Heart left ventricle (tissue), 16 donors: ENCODE measurements at places on chromosomes 12 and 14.

- no peak for DNase-seq
Measured at GRCh38 chr12:83954956-83955601, 957.5 kb downstream of the SLC6A15 start.

GRCh38 chr12:76028571-76029277 lies 2.9 kb downstream of the PHLDA1 start:
- no peak for DNase-seq

DNA sequence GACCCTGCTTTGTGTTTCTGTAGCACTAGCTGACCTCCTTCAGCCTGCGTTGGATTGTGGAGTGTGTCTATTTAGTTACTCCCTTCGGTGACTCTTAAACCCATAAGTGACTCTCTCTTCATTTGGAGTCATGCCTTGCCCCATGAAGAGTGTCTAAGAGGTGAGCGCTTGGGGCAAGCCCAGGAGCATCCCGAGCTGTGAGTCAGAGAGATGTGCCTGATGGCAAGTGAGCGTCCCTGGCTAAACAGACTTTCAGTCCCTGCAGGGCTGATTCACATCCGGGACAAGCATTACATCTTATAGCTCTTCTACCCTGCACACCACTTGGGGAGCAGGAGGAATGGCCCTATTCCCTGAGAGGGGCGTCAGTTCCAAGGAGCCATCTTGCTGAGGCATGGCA lies 24.3 kb upstream of the ATF1 start:
- no peak for DNase-seq

DNA sequence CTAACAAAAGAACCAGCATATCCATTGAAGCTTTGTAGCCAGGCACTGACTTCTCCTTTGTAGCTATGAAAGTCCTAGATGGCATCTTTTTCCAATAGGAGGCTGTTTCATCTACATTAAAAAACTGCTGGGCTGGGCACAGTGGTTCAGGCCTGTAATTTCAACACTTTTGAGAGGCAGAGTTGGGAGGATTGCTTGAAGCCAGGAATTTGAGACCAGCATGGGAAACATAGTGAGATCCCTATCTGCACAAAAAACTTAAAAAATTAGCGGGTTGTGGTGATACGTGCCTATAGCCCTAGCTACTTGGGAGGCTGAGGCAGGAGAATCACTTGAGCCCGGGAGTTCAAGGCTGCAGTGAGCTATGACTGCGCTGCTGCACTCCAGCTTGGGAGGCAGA lies 167.7 kb downstream of the CALM1 start:
- no peak for DNase-seq

DNA sequence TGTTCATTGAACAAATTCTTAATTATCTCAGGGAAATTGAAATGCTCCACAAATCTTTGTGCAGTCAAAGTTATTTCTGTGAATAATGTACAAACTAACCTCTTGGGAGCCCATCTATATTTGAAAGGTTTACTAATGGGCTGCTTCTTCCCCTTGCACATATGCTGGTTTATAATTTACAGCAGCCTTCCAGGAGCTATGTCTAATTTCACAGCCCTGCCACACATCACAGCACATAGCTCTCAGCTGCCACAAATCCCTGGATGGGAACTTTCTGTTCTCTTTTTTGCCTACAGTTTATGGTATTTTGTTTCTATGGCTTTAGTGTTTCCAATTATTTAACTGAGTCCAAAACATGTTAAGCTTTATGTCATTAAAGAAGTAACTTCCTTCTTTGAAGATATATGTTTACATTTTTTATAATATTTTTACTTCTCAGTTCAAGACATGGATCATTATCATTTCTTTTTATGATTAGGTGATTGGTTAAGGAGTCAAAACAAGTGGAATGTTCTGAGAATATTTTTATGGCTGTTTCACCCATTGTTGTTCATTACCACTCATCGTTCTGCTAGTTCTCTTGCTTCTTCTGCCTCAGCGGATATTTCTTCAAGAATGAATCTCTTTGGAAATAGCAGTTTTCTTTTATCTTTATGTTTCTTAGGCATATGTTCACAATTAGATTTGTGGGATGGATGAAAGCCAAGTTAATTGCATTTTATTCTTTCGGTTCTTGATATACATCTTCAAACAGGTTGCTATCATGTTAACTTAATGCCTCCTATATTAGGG lies 475.6 kb upstream of the MIS18BP1 start:
- DNase-seq, result no peak

GRCh38 chr14:36028218-36028617 lies 148.3 kb downstream of the PTCSC3 start:
- DNase-seq, result no peak
